ENCODE measurements at places on chromosomes 5 and 9.

GRCh38 chr5:181167814-181168488 lies 20.6 kb downstream of the OR2V2 start:
- no peak for DNase-seq

GRCh38 chr5:95590880-95591279 lies 29.0 kb upstream of the GPR150 start:
- no peak for DNase-seq

GRCh38 chr9:129253803-129254381 lies 75.8 kb upstream of the IER5L start:
- no peak for DNase-seq

DNA sequence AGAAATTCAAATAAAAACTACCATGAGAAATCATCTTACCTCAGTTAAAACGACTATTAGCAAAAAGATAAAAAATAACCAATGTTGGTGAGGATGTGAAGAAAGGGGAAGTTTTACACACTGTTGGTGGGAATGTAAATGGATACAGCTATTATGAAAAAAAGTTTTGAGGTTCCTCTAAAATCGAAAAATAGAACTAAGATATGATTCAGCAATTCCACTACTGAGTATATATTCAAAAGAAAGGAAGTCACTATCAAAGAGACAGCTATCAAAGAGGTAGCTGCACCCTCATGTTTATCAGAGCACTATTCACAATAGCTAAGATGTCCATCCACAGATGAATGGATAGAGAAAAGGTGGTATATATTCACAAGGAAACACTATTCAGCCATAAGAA lies 1888.4 kb downstream of the MAT2B start:
- no peak for DNase-seq

DNA sequence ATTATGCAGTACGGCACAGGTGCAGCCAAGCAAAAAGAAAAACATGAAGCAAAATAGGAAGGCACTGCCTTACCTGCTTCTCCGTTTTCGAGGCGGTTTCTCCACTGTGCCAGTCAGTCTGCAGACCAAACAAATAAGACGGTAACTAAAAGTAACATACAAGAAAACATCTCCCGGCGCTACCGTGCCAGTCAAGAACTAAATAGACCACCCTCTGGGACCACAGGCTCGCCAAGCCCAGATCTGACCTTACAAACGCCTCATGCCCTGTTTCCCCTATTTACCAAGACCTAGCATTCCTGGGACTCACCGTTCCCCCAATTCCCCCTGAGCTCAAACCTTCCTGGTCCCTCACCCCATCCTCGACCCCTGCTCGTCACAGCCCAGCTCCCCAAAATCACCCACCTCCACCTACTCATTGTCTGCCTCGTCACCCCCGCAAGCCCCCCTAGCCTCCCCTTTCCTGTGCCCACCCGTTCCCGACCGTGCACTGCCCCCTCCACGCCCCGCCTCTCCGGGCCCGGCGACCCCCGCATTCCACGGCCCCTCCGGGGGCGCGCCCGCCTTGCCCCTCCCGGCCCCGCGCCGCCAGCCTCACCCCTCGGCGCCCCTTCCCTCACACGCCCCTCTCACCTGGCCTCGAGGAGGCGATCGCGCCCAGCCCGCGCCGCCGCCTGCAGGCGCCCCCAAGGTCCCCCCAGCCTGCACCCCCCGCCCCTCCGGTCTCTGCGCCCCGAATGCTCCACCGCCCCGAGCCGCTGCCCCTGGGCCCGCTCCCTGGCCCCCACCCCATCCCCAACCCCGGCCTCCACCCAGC lies 560 bp downstream of the SCAI start:
- peak; percentile 2 for DNase-seq

- DNase-seq: no peak
These were observed 70.5 kb downstream of the PIK3R1 start for GRCh38 chr5:68285851-68286611.

DNA sequence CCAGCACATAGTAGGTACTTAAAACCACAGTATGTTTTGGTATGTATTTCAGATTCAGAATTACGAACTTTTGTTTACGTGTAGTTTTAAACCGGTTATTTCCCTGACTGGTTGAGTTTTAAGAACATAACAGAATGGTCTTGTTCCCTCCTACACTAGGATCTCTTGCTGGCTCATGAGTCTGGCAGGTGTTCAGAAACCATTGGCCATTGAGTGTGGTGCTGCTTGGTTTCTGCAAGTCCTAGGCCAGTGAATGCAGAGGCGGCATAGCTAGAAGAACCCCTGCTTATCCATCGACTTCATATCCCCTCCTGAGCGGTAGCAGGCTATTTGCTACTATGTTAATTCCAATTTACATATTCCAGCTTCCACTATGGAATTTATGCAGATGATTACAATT lies 65.6 kb downstream of the GPR21 start:
- DNase-seq: no peak

- no peak for DNase-seq
These were observed 8.2 kb upstream of the MARCHF3 start for GRCh38 chr5:127038550-127038949.

GRCh38 chr9:4850603-4851310 lies 58.0 kb downstream of the RCL1 start:
- no peak for DNase-seq

DNA sequence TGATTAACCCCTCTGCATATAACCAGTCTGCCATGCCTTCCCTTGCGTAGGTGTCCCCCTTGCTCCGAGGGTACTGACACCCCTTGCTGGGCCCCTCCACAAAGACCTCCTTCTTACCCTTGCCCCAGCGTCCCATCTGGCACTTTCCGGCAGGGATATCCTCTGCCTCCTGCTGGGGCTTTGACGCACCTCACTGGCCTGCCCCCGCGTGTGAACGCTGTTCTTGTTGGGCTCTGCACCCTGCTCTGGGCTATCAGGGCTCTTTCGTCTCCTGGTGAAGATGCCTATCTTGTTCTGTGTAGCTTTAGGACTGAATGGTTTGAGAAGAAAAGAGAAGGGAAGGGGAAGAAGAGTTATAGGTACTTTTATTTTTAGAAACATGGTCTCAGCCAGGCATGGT lies 53.0 kb downstream of the SUB1 start:
- DNase-seq: no peak

Data from NCI-H1105 (cell line).